ENCODE measurements at places on chromosomes 3 and 15.

DNA sequence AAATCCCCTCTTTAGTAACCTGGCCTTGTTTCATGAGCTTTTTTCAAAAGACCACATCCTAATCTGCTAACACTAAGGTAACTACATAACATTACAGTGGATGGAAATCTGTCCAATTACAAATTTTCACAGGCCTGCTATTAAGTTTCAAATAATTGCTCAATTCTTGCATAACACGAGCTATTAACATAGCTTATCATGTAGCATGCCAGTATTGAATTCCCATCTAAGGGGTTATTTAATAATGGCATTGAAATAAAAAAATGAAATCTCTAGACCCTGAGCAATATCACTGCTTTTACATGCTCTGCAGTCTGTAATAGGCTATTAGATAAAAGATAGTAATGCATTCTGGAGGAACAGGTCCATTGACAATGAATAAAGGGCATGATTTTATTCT, 748.3 kb upstream of the NECTIN3 start:
- no peak for DNase-seq

- DNase-seq, result no peak
Observed at GRCh38 chr3:62371720-62372591, 1.4 kb downstream of the FEZF2 start.

DNA sequence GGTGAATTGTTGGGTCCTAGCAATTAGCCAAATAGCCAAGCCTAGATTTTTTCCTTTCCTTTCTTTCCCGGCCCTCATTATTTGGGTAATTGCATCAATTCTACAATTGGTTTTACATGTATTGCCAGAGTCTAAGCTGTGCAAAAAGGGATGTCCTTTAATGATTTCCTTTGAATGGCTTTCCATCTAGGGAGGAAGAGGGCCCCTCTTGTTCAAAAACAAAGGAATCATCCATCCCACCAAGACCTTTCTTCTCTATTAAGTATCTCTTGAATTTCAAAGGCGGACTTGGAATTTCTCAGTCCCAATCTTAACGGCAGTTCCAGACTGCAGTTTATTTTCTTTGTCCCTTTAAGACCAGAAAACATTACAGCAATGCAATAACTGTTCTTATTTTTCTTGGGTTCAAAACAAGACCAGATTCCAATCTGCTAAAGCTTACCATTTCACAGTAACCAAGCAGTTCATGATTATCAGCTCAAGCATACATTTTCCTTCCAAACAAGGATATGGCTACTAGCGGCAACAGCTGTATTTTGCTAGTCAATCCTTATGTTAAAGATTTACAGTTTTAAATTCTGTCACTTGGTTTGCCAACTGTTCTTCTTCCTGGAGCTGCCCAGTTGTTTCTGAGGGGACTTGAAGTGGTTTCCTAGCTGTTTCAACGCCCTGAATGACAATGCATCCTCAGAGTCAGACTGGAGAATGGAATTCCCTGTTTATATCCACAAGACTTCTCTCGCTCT, 91.4 kb upstream of the LRIG1 start:
- no peak for DNase-seq

DNA sequence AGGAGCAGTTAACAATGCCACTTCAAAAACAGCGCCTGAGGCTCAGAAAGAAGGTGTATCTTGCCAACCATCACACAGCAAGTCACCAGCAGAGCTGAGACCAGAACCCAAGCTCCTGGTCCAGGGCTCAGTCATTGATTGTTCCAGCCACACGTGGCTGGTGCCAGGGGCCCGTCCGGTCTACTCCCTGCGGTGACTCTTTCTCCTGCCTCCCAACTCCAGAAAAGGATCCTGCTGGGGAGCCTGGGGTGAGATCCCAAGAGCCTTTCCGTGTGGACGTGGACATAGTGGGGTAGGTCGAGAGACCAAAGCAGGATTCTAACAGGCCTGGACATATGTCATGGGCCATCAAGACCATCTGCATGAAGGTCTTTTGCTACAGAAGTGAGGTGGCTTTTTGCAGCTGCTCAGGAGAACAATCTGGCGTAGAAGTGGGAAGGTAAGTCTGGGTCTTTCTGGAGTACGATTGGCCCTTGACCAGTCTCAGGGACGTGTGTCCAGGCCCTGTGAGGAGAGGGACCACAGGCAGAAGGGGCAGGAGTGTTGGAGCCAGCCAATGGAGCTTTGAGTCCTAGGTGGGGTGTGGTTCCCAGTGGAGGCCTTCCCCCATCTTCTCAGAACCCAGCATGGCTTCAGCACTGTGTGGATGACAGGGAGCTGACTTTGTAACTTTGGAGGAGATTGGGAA, 105.4 kb downstream of the HMG20A start:
- no peak for DNase-seq

GRCh38 chr3:42710323-42711021, 7.9 kb upstream of the HHATL start:
- DNase-seq, result no peak

- DNase-seq, result no peak
Observed at GRCh38 chr3:17755836-17756235, 13.4 kb upstream of the TBC1D5 start.

DNA sequence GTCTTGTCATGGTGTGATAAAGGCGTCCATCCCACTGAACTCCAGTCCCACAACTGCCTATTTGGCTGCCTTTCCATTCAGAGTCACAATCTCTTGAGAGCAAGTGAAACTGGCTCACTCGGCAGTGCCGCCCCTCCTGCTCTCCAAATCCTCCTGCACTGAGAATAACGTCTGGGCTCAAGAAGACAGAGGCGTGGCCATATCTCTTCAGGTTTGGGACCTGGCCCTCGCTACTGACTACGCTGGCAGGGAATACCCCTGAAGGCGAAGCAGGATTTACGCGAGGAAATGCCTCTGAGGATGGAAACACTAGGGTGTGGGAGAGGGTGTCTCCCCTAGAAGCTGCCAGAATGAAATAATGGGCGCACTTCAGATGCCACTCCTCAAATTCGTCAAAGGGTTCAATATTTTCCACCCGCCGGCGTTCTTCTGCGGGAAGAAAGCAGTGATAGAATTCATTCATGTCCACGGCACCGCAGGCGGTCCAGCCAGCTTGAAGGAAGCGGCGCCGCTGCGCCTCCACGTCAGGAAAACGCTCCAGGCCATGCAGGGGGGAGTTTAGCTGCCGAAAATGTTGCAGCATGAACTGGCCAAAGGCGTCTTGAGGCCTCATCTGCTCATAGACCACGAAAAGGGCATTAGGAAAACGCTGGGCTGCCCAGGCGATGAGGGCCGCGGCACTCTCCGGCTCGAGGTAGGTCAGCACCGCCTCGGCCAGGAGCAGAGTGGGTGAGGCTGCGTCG, 985 bp downstream of the LCMT2 start:
- DNase-seq, result peak; percentile 1

GRCh38 chr3:197692641-197693040, 44.1 kb downstream of the RUBCN start:
- DNase-seq, result no peak

GRCh38 chr3:197027151-197027895, 2.3 kb downstream of the MELTF start:
- no peak for DNase-seq

- no peak for DNase-seq
Observed at GRCh38 chr15:90949979-90950675, 4.6 kb upstream of the RCCD1 start.

DNA sequence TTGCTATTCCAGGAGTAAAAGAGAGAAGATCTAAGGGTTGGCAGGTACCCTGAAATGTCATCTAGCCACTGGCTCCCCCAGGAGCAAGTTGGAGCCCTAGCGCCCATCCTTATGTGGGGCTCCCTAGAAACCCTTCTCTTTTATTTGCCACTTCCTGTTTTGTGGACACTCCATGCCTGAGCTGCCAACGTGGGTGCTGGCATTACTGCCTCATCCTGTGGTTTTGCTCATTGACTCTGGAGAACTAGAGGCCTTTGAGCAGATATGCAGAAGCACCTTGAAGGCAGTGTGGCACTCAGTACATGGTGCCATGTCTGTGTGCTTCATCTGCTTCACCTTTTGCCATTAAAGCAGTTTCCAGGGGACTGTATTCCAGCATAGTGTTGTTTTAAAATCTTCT, 8.1 kb downstream of the EDEM1 start:
- DNase-seq, result peak; percentile 79

GRCh38 chr3:196419386-196419785, 12.8 kb downstream of the UBXN7 start:
- no peak for DNase-seq

- DNase-seq, result no peak
Observed at GRCh38 chr3:46706771-46707582, 5.8 kb downstream of the TMIE start.

- DNase-seq, result no peak
Observed at GRCh38 chr3:116591236-116591635, 118.3 kb upstream of the TUSC7 start.

DNA sequence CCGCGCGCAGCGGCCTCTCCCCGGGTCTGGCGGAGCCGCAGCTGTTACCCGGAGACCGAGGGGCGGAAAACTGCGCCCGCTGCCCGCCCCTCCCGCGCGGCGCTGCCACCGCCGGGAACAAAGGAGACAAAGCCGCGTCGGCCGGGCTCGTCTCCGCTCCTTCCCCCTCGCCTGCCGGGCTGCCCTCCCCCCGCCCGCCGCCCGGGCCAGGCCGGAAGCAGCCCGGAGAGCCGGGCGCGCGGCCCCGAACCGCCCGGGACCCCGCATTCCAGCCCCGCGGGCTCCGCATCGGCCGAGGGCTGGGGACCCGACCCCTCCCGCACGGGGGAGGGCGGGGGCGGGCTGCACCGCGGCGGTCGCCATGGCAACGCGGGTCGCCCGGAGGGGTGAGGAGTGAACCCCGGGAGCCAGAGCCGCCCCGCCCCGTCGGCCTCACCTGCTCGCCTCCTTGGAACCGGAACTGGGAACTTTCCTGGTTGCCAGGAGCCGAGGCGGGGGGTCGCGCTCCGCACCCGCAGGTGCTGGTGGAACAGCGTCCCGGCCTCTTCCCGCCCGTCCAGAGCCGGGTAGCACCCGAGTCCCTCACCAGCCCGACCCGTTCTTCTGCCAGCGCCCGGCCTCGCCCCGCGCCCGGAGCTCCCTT, 448 bp downstream of the PLXNB1 start:
- DNase-seq, result peak; percentile 50

- DNase-seq, result no peak
Observed at GRCh38 chr3:187223799-187224198, 26.5 kb downstream of the RTP1 start.

GRCh38 chr3:64940596-64941348, 253.0 kb upstream of the ADAMTS9 start:
- no peak for DNase-seq

- no peak for DNase-seq
Observed at GRCh38 chr3:23837691-23838090, 31.9 kb downstream of the UBE2E1 start.

DNA sequence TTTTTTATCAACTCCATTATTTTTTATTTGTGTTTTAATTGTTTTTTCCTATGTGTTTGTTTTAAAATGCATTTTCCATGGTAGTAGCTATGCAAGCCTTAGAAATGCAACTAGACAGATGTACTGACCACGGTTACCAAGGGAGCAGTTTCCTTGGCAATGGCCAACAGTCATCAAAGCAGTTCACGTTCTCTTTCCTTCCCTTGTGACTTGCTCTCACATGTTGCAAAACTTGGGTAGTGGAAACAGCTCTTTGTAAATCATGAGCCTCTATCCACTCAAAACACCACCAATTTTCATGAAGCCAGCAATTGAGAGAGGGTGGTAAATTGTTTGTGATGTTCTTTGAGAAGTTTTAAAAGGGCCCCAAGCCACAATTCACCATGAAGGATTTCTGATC, 499.4 kb upstream of the MDFIC2 start:
- peak; percentile 7 for DNase-seq

- DNase-seq, result peak; percentile 9
Observed at GRCh38 chr3:81339040-81339845, 422.2 kb downstream of the GBE1 start.

- no peak for DNase-seq
Observed at GRCh38 chr3:123449102-123449996, 459 bp upstream of the ADCY5 start.

DNA sequence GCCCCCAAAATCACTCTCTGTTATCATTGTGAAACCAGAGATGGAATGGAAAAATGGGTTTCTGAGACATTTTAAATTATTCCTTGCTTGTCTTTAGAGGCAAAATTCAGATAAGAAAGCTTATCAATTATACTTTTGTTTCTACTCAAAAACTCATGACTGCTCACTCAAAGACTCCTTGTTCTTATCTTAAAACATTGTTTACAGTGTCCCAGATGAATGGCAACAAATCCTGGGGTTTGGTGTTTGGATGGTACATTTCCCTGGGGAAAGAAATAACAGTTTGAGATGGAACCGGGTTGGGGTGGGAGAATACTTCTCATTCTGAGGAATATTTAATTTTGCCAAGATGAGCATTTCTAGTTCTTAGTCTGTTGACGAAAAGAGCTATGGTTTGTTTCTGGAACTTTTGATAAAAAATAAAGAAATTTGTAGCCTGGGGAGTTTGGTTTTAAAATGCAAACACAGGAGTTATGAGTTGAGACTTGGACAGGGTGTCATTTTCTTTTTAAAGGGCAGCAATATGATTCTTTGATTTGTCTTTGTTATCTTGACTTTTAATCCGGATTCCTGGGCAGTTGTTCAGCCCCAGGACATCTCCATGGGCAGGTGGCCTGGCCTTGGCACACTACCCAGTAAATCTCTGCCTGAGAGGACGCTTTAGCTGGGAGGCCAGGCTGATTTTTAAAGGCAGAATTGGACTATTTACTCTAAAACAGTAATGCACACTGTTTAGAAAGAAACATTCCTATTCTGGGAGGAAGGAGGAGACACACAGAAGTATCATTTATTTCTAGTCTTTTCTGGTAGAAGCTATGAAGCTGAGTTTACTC, 32.4 kb downstream of the BTD start:
- DNase-seq, result no peak

- DNase-seq, result no peak
Observed at GRCh38 chr3:193496658-193497057, 58.0 kb downstream of the ATP13A4 start.

GRCh38 chr15:43939070-43939469, 112.3 kb downstream of the WDR76 start:
- DNase-seq, result no peak

DNA sequence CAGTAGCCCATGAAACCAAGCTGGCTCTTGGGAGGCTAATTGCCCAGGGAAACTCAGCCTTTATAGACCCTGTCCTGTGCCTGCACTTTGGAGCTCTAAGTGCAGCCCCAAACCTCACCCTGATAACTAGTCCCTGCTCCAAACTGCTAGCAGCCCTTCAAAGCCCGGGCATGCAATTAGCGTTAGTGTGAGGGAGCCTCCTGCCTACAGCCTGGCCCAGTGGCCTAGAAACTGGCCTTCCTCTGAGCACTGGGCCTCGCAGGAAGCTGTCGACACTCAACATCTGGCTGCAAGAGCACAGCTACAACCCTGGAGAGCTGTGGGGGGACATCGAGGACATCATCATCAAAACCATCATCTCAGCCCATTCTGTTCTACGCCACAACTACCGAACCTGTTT, 7.7 kb upstream of the NGRN start:
- DNase-seq, result no peak

- DNase-seq, result no peak
Observed at GRCh38 chr3:34998902-34999301, 640.4 kb upstream of the ARPP21 start.

GRCh38 chr3:30169487-30169886, 436.9 kb upstream of the TGFBR2 start:
- DNase-seq, result no peak

- no peak for DNase-seq
Observed at GRCh38 chr3:85838921-85839320, 880.1 kb downstream of the CADM2 start.
